ENCODE measurements at places on chromosomes 5 and 9. TPM values are rescaled to one million over a fixed set of nuclear protein-coding genes. Genes with fewer than 3 reads are reported as not detected.

DNA sequence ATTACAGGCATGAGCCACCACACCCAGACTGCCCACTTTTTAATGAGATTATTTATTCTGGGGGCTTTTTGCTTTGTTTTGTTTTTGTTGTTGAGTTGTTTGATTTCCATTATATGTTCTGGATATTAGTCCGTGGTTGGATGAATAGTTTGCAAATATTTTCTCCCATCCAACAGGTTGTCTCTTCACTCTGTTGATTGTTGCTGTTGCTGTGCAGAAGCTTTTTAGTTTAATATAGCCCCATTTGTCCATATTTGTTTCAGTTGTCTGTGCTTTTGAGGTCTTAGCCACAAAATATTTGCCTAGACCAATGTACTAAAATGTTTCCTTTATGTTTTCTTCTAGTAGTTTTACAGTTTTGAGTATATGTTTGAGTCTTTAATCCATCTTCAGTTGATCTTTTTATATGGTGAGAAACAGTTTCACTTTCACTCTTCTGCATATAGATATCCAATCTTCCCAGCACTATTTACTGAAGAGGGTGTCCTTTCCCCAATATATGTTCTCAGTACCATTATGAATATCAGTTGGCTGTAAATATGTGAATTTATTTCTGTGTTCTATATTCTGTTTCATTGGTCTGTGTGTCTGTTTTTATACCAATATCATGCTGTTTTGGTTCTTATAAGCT is 30.2 kb upstream of the TBCA start:
- no peak for DNase-seq

ADCY2 gene
- not detected for total RNA-seq

- no peak for DNase-seq
These were observed 5.5 kb upstream of the PDE8B start for GRCh38 chr5:77204967-77205366.

AFF4 gene
- total RNA-seq, result 12.7 TPM

DNA sequence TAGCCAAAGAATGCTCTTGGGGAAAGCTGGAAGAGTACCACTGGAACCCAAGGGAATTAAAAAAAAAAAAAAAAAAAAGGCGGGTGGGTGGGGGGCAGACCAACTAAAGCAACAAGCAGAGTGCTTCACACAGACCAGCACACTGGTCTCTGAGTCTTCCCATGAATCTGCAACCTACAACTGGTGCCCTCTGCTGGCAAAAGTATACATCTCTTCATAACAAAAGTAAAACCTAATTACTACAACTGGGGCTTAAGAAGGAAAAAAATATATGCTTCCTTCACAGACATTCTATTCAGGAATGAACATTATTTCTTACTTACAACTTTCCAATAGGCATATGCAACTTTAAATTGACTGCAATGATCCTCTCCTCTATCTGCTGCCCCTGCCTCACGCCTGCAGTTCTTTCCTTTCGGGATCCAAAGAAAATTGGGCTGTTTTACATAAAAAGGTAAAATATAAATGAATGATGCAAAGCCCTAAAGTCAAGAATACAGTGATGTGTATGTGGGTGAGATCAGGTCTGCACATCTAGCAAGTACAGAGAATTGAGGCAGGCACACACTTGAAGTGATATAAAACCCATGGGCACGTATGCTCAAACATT is 7.2 kb upstream of the KLHL3 start:
- DNase-seq, result peak; percentile 35

DNA sequence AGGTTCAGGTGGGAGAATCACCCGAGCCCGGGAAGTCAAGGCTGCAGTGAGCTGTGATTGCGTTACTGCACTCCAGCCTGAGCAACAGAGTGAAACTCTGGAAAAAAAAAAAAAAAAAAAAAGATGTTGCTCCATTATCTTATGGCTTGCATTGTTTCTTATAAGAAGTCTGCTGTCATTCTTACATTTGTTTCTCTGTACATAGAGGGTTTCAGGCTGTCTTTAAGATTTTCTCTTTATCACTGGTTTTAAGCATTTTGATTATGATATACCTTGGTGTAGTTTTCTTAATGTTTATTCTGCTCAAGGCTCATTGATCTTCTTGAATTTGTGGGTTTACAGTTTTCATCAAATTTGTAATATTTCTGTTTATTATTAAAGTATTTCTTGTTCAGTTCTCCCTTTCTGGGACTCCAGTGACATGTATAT is 35.2 kb downstream of the MVB12B start:
- DNase-seq, result no peak

GRCh38 chr9:125861405-125862058 is 114.4 kb downstream of the PBX3 start:
- no peak for DNase-seq

DNA sequence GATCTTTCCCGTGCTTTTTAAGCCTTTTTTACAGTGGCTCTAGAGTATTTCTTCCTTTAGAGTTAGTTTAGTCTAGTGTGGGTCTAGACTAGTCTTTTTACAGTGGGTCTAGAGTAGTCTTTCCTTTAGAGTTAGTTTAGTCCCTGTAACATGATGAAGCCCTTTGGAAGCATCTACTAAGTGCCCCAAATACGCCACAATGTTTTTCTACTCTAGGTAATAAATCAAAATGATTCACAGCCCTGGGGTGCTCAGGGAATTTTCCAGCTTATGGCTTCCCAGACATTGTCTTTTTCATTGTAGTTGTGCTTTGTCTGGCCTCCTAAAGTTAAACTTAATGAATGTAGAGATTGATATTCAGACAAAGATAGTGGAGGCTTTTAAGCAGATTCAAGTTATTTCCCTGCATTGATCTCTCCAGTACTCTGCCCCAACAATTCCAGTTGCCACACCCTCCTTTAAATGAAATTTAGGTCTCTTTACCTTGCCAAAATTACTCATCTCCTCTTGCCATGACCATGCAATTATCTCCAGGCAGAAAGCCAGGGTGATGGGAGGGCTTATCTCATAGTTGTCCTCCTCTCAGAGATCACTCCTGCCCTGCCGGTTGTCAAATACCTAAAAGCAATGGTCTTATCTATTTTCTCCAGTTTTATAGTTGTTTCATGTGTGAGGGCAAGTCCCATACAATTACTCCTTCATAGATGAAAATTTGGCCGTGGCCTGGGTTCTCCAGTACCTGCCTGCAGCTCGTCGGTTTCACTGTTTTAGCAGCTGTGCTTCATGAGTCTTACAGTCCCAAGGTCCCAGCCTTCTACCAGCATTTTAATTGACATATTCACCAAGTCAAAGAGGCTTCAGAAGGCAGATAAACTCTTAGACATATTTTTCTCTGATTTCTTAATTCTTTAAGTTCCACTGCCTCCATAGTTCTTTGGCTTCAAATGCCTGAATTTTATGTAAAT is 794.0 kb upstream of the COX7C start:
- DNase-seq, result no peak

DNA sequence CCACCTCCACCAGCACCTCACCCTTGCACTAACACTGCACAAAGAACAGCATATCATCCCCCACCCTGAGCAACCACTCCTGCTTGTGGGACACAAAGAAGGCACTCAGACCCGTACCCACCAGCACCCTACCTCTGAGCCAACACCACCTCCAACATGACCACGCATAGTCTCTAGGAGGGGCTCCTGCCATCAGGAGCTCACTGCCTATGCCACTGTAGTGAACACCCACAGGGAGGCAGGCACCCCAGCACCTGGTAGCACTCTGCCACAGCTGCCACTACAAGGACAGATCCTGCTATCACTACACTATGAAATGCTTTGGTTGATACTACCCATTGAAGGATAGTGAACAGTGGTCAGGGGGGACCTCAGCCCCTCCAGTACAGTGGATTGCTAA is 395.6 kb upstream of the GRAMD2B start:
- no peak for DNase-seq

AJM1 gene
- 1.7 TPM for total RNA-seq

DNA sequence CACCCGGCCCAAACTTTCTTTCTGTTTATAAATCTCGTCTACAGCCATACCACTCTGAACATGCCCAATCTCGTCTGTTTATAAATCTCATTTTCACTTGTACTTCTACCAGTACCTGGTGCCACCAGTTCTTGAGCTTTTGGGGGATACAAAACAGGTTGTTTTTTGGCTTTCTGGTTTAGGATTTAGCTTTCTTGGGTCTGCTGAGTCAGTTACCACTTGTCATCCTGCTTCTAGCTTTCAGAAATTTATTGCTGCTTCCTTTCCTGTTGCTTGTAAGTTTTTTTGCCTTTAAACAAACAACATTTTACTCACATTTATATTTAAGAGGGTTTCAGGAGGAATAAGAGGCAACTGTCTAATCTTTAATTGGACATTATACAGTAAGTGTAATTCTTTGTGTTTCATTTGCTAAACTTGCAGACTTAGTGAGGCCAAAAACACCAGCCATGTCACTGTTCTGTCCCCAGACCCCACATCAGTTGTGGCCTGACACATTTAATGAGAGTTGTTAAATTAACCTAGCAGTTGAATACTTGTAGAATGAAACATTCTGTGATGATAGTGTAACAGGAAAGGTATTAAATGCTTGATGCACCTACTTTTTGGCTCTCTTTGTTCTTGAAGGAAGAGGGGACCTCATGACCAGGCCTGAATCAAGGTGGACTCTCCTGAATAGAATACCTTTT is 11.8 kb downstream of the NDFIP1 start:
- DNase-seq, result no peak

Measured in Caki2 (cell line).